ENCODE measurements at places on chromosomes 4 and X. TPM values are rescaled to one million over a fixed set of nuclear protein-coding genes. Genes with fewer than 3 reads are reported as not detected.
A peak's percentile ranks its signal among the peaks of the same experiment; 100 is the strongest.

DNA sequence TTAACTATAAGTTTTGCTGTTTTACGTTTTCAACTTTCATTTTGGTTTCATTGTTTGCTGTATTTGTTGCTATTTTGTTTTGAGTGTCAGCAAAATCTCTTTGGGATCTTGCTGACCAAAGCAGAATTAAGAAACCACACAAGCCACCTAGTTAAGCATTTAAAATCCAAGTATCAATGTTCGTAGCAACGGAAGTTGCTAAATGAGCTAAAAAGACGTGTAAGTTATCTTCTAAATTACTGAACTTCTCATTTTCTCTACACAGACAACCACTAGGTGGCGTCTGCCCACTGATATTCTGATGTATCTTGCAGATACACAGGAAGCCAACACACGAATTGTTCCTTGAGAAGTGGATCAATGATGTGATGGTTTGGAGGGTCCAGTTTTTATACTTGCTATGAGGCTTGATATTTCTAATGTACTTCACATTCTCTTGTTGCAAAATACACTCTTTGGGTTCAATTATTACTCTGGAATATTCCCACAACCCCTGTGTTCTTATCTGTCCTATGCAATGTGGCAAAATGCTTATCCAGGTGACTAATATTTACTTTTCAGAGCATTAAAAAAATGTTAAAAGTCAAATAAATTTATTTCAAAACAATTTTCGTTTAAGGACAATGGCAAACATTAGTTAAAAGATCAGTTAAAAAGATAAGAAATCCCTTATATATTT, 250.5 kb downstream of the TECRL start:
- peak; percentile 4 for DNase-seq

The AMBN gene
- total RNA-seq, result 0.06 TPM

DNA sequence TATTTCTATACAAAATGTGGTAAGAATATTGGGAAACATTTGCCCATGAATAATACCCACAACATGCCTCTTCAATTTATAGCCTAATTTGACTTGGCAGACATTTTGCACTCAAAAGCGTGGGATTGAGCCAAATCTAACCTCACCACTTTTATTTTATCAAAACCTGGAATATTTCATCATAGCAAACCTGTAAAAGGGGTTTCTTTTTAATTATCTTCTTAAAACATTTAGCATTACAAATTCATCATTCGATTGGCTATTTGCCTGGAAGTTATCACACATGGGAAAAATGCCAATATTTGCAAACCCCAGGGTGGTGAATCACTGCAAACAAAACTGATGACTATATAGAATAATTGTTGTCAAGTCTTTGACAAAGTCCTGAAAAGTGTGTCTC, 56.2 kb downstream of the VCX3B start:
- DNase-seq, result no peak

The GSTCD gene
- 11.3 TPM for total RNA-seq

The FGF2 gene
- total RNA-seq, result 4.2 TPM

GRCh38 chr4:7392438-7393421, 42.0 kb downstream of the PSAPL1 start:
- peak; percentile 46 for DNase-seq

GRCh38 chrX:107482046-107482445, 32.6 kb downstream of the FRMPD3 start:
- DNase-seq, result no peak

The ZNF595 gene
- total RNA-seq, result 39.3 TPM

Data from Daoy (cell line).